ENCODE measurements at places on chromosomes 1 and 21. TPM values are rescaled to one million over a fixed set of nuclear protein-coding genes. Genes with fewer than 3 reads are reported as not detected.

GRCh38 chr1:11078631-11079030, 18.8 kb upstream of the SRM start:
- DNase-seq, result no peak

DNA sequence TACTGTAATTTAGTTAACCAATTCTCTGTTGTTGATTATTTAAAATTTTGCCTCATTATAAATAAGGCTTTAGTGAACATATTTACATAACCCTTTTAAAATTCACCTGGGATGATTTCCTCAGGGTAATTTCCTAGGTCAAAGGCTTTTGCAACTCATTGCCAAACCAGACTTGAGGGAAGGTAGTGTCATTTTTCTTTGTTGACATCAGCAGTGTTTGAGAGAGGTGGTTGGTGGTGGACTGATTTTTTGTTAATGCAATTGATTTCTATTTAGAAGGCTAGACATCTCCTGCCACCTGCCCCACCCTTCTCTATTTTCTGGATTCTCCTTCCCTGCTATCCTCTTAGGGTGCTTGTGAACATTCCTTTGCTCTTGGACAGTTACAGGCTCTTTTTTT, 116.8 kb downstream of the HHAT start:
- no peak for DNase-seq

UBE2U gene
- not detected for total RNA-seq

NTNG1 gene
- 2.5 TPM for total RNA-seq

AGMAT gene
- total RNA-seq, result 21.4 TPM

GRCh38 chr1:154418062-154418921, 13.1 kb downstream of the IL6R start:
- DNase-seq, result peak; percentile 78

- no peak for DNase-seq
Observed at GRCh38 chr1:100629391-100629790, 90.2 kb upstream of the VCAM1 start.

PSMA5 gene
- total RNA-seq, result 67.9 TPM

DNA sequence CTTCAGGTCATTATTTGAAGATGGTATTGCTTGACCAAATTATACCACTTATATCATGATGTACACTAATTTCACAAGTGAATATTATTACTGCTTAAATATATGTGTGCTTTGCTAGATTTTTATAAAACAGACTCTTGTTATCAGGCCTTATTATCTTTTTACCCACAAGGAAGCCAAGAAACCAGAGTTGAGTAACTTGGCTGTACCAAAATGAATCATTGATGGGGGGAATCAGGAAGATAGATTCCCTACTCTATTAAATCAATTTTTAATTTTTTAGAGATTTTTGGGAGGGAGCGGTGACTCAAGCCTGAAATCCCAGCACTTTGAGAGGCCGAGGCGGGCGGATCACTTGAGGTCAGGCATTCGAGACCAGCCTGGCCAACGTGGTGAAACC, 16.0 kb upstream of the SCCPDH start:
- no peak for DNase-seq

DNA sequence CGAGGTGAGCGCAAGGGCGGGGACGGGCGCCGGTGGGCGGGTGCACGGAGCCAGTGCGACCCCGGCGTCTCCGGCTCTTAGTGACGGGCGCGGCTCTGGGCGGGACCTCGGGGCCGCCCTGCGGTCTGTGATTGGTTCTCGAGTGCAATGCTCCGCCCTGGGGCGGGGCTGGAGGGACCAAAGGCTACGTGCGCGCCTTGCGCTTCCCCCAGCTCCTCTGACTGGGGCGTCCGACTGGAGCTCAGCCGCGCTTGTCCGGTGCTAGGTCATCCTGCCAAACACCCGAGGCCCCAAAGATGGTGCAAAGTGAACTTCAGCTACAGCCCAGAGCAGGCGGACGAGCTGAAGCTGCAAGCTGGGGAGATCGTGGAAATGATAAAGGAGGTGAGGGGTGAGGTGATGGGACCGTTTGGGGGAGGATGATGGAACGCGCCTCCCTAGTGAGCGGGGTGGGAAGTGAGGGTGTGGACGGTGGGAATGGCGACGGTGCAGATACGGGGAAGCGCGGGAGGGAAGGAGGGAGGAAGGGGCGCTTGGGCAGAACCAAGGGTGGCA, 811 bp downstream of the SH3D21 start:
- peak; percentile 97 for DNase-seq

GRCh38 chr21:41664881-41665765, 101.7 kb downstream of the RIPK4 start:
- DNase-seq, result peak; percentile 30

GRCh38 chr21:39121600-39122355, 61.5 kb downstream of the PSMG1 start:
- DNase-seq, result no peak

DNA sequence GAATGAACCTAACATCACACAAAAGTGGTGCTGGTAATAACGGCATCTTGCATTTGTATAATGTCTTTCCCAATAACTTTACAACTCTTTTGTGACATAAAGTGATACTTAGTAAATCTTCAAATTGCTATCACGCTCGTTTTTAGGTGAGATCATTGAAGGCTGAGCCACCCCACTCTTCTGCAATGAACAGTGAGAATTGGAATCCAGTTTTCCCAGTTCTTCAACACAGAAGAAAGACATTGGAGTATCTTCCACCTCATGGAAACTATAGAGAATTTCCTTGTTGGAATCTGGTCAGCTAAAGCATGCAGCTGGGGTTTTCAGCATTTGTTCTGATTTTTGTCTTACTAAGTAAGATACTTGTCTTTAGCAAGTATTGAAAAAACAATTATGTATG, 59.9 kb upstream of the NRIP1 start:
- DNase-seq, result no peak

GRCh38 chr1:230610589-230610988, 31.7 kb upstream of the COG2 start:
- no peak for DNase-seq

ATPAF1 gene
- 49.7 TPM for total RNA-seq

DNA sequence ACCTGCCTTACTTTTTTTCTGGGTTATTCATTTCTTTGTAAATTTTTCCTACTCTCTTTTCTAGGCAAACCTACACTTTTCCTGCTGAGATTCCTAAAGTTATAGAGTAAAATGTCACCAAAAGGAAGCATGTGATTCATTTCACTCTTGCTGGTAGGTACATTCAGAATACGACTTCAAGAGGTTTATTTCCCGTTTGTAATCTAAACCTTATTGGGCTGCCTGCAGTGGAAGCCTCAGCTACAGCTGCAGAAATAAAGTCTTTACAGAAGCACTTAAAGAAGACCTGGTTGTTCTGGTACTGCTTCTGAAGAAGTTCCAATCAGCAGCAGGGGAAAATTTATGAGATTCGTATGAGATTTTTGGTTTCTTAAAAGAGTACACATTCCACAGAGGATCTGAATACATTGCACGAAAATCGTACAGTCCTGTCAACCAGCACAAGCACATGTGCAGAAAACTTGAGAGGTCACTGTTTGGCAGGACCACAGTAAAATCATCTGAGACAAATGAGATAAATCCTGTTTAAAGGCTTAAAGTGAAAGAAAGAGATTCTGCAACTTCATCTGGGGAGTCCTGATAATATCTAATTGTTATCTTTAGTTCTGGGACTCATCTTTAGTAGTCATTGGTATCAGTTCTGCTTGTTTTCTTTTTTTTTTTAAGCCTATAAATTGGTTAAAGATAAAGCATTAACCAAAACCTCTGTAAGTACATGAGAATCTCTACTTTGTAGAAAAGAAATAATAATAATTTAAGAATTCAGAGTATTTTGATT, 109.9 kb upstream of the ADGRL2 start:
- no peak for DNase-seq

RGS8 gene
- not detected for total RNA-seq

DNA sequence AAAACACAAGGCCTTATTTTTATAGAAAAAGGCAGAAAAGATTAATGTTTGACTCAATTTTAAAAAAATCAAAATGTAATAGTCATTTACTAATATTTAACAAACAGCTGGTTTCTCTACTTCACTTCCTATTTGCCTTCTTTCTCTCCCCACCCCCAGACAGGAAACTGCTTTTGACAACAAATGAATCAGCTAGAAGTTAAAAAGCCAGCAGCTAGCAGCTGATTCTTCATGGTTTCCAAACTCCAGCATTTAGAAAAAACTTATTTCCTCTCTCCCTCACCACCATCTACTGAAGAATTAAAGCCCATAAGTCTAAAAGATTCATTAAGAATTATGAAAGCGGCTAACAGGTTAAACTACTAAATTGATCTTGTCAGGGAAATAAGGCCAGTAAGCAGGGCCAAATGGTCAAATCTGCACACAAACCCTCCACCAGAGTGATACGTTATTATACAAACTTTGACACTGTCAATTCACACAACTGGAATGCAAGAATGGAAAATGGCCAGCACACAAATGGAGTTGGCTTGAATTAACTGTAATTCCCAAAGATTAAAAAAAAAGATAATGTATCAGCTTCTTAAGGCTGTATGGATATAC, 4.0 kb downstream of the WDR26 start:
- DNase-seq, result no peak

MAP3K21 gene
- total RNA-seq, result 12.6 TPM

DNA sequence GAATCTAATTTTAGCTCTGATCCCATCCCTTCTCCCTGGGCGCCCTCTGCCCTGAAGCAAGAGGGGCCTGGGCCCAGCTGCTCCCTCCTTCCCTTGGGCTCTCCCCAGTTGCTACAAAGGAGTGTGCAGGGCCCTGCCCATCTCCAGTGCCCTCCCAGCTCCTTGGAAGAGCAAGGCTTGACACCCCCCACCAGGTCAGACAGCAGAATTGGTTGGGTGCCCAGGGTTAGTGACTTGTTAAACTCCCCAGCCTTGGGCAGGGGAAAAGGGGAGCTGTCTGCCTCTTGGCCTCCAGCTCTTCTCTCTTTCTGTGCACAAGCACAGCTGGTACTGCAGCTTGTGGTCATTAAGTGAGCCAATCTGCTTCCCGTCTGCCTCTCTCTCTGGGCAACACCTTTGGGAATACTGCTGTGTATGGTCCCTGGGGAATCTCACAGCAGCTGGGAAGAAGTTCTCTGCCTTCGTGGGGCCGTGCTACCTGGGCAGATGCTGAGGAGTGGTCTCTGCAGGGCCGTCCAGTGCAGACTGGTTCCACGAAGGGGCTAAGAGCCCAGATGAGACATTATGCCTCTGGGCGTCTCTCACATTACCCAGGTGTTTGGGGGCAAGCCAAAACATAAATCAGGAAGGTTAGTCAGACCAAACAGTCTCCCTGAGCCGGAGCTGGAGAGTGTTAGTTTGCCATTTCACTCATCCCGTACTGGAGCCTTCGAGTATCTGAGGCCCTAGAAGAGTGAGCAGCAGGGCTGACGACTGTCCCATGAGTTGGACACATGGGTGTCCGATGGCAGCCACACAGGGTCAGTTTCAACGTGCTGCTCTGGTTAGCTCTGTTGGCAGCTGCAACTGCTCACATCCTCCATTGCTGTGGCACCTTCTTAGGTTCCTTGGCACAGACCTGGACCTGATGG, 37.3 kb downstream of the TMEM53 start:
- DNase-seq, result no peak

- no peak for DNase-seq
Observed at GRCh38 chr1:62012836-62013235, 181.8 kb upstream of the L1TD1 start.

- DNase-seq, result no peak
Observed at GRCh38 chr1:197526736-197527371, 248.4 kb downstream of the DENND1B start.

DNA sequence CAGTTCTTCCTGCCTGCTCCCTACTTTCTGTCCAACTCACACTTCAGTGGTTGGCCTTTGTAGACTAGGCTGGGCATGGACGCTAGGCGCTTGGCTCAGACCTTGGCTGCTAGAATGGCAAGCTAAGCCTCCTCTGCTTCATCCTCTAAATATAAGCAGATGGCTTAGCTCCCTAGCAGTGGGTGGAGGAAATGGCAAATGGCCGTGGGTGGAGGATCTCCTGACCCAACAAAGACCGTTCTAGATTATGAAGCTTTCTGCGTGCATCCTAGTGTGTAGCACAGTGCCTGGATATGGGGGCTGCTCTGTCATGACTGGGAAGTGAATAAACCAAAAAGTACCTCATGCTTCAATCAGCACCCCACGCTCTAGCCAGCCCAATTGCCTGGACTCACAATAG, 10.4 kb upstream of the ETV3L start:
- no peak for DNase-seq

DNA sequence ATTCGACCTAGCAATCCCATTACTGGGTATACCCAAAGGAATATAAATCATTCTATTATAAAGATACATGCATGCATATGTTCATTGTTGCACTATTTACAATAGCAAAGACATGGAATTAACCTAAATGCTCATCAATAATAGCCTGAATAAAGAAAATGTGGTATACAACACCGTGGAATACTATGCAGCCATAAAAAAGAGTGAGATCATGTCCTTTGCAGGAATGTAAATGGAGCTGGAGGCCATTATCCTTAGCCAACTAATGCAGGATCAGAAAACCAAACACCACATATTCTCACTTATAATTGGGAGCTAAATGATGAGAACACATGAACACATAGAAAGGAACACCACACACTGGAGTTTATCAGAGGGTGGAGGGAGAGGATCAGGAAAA, 69.5 kb upstream of the TNR start:
- no peak for DNase-seq

GRCh38 chr21:44548922-44549321, 2.4 kb downstream of the KRTAP10-2 start:
- no peak for DNase-seq

- no peak for DNase-seq
Observed at GRCh38 chr1:15985611-15986297, 9.9 kb upstream of the ZBTB17 start.

- DNase-seq, result no peak
Observed at GRCh38 chr1:227734546-227734855, 601 bp downstream of the JMJD4 start.

ALG14 gene
- 5.9 TPM for total RNA-seq

PLXNA2 gene
- 70.6 TPM for total RNA-seq

GRCh38 chr1:231691618-231692259, 65.1 kb downstream of the DISC1 start:
- DNase-seq, result no peak

C1orf116 gene
- 31.0 TPM for total RNA-seq

TMEM200B gene
- 0.90 TPM for total RNA-seq

GRCh38 chr1:180407051-180407450, 95.3 kb downstream of the ACBD6 start:
- DNase-seq, result no peak
